Tibial artery (tissue), 4 donors: ENCODE measurements at places on chromosomes 3 and 15.

GRCh38 chr3:126895178-126896066 lies 87.5 kb upstream of the PLXNA1 start:
- peak; percentile 45 for DNase-seq
- peaks cover 14% of the 10 kb centered on the region for H3K4me1 ChIP-seq
- no peak overlapping the region for H3K27ac ChIP-seq
- no peak overlapping the region for H3K4me3 ChIP-seq
- H3K27me3 ChIP-seq: no peaks in the 10 kb centered on the region

- no peaks in the 10 kb centered on the region for H3K27me3 ChIP-seq
- DNase-seq: peak; percentile 74
- peak within 1 kb of the TSS; percentile 71 for H3K27ac ChIP-seq
Measured at GRCh38 chr3:40476478-40477470, at the start of gene ZNF619. Gene ZNF619 (plus strand): TSS chr3:40477122. CDS start chr3:40477980, 858 bp downstream.

DNA sequence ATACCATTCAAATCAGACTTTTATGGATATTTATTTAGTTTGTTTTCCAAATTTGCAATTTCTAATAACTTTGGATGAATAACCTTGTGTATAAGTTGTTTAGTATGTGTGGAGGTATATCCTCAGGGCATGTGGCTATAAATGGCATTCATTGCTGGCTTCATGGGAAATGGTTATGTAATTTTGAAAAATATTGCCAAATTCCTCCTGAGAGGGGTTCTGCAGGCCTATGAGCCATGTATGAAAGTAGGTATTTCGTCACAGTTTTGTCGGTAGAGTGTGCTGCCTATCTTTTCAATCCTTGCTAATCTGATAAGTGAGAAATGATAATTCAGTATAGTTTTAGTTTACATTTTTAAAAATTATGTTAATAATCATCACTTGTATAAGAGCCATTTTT lies 256.4 kb upstream of the ZNF385D start:
- H3K4me3 ChIP-seq: no peak overlapping the region
- H3K36me3 ChIP-seq: no peaks in the 10 kb centered on the region
- no peaks in the 10 kb centered on the region for H3K27me3 ChIP-seq
- no peak overlapping the region for H3K27ac ChIP-seq
- no peak for DNase-seq

DNA sequence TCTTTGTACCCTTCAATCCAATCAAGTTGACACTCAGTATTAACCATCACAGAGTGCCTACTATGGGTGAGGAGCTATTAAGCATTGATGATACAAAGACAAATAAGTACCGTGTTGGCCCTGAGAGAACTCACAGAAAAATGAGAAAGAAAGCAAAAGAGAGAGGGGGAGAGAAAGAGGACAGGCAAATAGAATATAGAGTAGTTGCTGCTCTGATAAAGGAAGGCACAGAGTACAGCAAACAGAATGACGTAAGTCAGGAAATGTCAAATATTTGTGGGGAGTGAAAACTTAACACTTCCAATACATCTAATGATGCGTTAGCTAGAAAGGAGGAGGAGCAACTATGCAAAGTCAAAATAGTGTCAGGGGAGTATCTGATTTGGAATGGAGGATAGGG lies 320.6 kb upstream of the KCNH8 start:
- H3K27me3 ChIP-seq: no peaks in the 10 kb centered on the region
- H3K4me3 ChIP-seq: no peak overlapping the region
- no peaks in the 10 kb centered on the region for H3K4me1 ChIP-seq
- H3K27ac ChIP-seq: no peak overlapping the region
- H3K36me3 ChIP-seq: no peaks in the 10 kb centered on the region

- no peaks in the 10 kb centered on the region for H3K4me1 ChIP-seq
- no peak overlapping the region for H3K4me3 ChIP-seq
- no peaks in the 10 kb centered on the region for H3K27me3 ChIP-seq
- no peak overlapping the region for H3K27ac ChIP-seq
Measured at GRCh38 chr15:83200162-83200561, 7.5 kb downstream of the HDGFL3 start.

GRCh38 chr3:186669378-186670084 lies 3.7 kb downstream of the HRG start:
- H3K4me3 ChIP-seq: no peak overlapping the region
- H3K36me3 ChIP-seq: no peaks in the 10 kb centered on the region
- no peaks in the 10 kb centered on the region for H3K4me1 ChIP-seq

GRCh38 chr3:154690413-154690812 lies 260.4 kb upstream of the GPR149 start:
- no peaks in the 10 kb centered on the region for H3K4me1 ChIP-seq
- no peak for DNase-seq
- H3K27me3 ChIP-seq: no peaks in the 10 kb centered on the region
